ENCODE measurements at places on chromosomes 13 and 19.

DNA sequence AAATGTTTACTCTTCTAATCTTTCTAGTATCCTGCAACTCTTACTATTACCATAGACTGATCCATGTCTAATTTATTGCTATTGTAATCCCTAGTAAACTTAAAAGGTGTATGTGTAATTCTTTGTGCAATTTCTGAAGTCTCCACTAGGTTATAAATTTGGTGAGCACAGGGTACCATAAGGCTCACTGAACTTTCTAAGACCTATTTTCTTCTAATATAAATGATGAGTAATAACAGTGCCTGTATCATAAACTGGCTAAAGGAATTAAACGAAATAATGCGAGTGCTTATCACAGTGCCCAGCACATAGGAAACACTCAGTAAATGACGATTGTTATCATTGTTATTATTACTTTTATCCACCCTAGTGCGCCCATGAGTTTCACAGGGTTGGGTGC is 119.1 kb downstream of the KLF12 start:
- no peak for DNase-seq

- DNase-seq, result no peak
Measured at GRCh38 chr13:38758277-38758676, 71.4 kb downstream of the FREM2 start.

DNA sequence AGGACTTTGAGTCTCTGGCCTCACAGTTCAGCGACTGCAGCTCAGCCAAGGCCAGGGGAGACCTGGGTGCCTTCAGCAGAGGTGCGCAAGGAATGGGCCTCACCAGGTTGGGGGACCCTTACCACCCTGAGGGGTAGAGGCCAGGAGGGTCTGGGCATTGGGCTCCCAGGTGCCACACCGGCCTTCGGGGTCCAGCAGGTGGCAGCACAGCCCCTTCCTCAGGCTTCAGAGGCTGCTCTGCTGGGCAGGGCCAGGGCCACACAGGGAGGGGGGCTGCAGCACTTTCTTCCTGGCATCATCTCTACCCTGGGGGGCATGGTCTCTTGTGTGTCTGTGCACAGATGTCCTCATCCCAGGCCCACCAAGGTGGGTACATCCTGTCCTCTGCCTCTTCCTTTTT is 12.9 kb downstream of the PIN1 start:
- no peak for DNase-seq

GRCh38 chr19:49551531-49551930 is 23.7 kb downstream of the RCN3 start:
- DNase-seq, result no peak

DNA sequence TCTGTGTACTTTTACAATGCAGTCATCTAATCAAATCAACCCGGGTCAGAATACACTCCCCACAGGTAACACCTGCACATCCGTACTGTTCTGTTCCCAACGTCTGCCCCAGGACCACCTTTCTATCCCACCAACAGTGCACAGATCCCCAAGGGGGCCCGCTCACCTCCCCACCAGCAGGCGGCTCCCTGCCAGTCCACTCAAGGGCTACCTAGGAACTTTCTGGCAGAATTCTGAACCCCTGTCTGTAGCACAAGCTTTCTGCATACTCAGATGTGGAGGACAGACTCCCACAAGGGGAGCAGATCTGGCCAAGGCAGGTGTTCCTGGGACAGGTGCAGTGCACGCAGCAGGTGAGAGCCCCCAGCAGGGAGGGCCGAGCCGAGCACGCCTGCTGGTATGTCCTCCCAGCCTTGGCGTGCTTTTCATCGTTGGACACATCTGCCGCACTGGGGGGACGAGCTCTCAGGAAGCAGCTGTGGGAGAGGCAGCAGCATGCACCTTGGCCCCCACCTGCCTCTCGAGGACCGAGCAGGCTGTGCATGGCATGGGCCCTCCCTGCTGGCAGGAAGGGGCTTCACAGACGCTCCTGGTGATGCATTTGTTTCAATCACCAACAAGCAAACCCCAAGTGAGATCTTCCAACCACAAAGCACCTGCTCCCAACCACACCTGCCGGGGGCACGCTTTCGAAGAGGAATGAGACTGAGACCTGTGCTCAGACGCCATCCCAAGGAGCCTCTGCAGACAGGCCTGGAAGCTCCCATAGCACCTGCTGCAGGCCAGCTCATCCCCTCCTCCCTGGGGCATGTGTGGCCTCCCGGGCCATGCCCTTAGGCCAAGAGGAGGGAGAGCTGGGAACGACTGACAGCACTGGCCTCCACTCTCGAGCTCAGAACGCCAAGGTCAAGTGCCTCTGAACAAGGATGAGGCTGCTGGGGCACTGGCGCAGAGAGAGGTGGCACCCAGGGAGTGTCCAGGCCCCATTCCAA is 35.9 kb downstream of the RAB20 start:
- no peak for DNase-seq

DNA sequence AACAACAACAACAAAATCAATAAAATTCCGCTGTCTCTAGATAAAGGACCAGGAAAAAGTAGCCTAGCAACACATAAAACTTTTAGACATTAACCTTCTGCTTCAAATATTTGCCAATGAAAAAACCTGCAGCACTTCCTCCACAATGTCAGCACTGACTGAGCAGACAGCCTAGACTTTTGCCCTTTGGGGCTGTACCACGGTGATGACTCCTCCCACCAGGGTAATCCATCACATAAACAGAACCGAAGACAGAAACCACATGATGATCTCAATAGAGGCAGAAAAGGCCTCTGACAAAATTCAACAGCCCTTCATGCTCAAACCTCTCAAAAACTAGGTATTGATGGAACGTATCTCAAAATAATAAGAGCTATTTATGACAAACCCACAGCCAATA is 30.2 kb upstream of the TRPC4 start:
- DNase-seq, result no peak

DNA sequence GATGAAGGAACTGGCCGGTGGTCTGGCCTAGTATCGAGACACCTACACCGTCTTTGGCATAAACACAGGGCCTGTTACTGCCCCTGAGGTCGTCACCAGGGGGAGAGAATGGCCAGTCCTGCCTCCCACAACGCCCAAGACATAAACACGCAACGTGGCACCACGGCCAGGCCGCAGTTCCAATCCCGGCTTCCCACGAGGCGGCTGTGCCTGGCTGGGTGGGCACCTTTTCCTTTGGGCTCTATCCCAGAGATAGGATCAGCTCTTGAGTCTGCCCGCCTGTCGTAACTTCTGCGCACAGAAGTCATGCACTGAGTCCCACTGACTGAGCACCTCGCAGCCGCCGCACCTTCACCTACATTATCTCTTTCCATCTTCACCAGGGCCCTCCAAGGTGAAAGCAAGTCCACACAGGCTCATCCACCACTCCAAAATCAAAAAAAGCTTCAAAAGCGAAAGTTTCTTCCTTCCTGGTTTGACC is 1.1 kb downstream of the MIER2 start:
- DNase-seq, result no peak

Data from right forelimb (tissue), 1 donor.